ENCODE measurements at places on chromosomes 6 and 20. TPM values are rescaled to one million over a fixed set of nuclear protein-coding genes. Genes with fewer than 3 reads are reported as not detected.

DNA sequence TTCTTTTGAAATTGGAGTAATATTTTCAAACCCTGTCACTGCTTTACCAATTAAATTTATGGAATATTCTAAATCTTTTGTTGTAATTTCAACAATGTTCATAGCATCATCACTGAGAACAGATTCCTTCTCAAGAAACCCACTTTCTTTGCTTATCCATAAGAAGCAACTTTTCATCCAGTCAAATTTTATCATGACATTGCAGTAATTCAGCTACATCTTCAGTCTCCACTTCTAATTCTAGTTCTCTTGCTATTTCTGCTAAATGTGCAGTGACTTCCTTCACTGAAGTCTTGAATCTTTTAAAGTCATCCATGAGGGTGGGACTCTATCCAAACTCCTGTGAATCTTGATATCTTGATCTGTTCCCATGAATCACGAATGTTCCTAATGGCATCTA lies 132.4 kb downstream of the INSM1 start:
- no peak for DNase-seq
- no peak overlapping the region for H3K4me3 ChIP-seq
- H3K4me1 ChIP-seq: peaks cover 66% of the 10 kb centered on the region

Gene NRN1
- 3.0 TPM for total RNA-seq

Gene SLC29A1
- 122 TPM for total RNA-seq

- peaks cover 50% of the 10 kb centered on the region for H3K4me1 ChIP-seq
- H3K4me3 ChIP-seq: no peak overlapping the region
- H3K27me3 ChIP-seq: no peaks in the 10 kb centered on the region
- peak overlapping the region; percentile 24 for H3K27ac ChIP-seq
- peaks cover 46% of the 10 kb centered on the region for H3K36me3 ChIP-seq
These were observed 68.5 kb upstream of the ARMH2 start for GRCh38 chr6:24867104-24867703.

Gene ADGB
- not detected for total RNA-seq

Gene WFDC5
- not detected for total RNA-seq

- H3K4me1 ChIP-seq: peaks cover 4% of the 10 kb centered on the region
- no peak for DNase-seq
- no peak overlapping the region for H3K27ac ChIP-seq
- H3K27me3 ChIP-seq: peaks cover 8% of the 10 kb centered on the region
- H3K4me3 ChIP-seq: no peak overlapping the region
These were observed 6.3 kb downstream of the ADTRP start for GRCh38 chr6:11772109-11772825.
